Peyer's patch (tissue), 4 donors: ENCODE measurements at places on chromosomes 11 and 22.
A peak's percentile ranks its signal among the peaks of the same experiment; 100 is the strongest.

DNA sequence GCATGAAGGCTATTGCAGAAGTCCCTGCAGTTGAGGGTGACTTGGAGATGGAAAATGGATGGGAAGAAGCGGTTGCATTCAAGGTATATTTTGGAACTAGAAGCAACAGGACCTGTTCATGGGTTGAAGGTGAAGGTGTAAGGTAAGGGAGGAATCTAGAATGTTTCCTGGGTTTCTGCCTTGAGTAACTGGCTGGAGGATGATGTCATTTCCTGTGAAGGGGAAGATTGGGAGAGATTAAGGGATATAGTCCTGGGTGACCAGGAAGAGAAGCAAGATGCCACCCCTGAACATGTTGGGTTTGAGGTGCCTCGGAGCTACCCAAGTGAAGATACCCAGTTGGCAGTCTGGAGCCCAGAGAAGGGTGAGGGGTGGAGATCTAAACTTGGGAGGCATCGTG lies 12.1 kb upstream of the MOGAT2 start:
- DNase-seq: no peak

DNA sequence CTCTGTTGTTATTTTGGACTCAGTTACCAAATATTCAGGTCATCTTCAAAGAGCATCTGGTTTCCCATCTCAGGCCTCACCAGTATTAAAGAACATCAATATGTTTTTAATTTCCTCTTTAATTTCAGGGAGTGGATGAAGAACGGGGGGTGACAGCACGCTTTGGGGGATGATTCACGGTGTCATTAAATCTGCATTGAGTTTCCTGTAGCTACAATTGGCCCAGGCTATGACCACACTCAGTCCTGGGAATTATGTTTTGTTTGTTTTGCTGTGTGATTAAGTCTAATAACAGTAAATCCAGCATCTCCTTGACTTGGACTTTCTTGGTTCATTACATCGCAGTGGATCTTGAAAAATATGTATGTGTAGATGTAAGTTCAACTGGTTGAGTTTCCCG lies 149.7 kb upstream of the SEZ6L start:
- no peak for DNase-seq

DNA sequence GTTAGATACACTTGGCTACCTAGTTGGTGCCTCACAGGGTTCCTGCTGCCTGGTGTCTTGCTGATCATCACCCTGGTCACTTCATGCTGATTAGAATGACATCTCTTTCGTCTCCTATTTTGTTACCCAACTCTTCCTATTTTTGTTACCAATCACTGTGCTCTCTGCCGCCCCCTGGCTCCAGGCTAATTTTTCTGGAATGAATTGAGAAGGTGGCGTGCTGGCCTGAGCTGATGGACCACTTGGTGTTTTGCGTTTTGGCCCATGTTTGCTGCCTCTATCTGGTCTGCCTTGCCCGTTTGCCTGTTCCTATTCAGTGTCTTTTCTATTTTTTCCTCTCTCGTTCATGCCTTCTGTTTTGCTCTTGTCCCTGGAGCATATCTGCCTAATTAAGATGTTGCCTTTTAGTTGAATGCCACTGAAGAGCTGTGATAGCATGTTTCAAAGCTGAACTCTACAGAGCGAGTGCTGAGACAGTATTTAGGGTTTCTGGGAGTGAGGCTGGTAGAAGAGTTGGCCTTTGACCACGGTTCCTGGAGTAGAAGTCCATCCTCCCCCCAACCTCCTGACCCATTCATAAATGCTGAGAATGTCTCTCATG lies 5.9 kb upstream of the ATF4 start:
- peak; percentile 84 for DNase-seq

DNA sequence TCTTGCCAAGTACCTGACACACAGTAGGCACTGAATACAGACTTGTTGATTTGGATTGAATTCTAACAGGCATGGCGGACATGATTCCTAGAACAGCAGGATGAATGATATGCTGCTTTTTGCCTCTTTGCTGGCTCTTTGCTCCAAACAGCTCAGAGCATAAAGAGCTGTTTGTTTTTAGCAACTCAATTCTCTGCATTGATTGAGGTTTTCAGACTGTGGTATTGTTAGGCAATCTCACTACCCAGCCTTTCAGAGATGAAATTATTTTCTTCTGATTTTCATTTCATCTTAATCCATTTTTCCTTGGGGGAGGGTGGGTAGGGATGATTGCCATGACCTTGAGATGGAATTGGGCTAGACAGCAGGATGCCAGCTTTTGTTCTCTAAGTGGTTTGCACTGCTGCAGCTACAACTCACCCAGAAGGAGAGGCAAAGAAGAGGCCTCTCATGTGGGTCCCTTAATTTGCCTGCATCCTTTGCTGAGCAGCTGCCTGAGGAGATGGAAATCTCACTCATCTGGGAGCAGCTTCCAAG lies 20.5 kb downstream of the COA4 start:
- no peak for DNase-seq
